Nucleus accumbens (tissue), 56 donors: ENCODE measurements at places on chromosomes 1 and 21.
A peak's percentile ranks its signal among the peaks of the same experiment; 100 is the strongest.

DNA sequence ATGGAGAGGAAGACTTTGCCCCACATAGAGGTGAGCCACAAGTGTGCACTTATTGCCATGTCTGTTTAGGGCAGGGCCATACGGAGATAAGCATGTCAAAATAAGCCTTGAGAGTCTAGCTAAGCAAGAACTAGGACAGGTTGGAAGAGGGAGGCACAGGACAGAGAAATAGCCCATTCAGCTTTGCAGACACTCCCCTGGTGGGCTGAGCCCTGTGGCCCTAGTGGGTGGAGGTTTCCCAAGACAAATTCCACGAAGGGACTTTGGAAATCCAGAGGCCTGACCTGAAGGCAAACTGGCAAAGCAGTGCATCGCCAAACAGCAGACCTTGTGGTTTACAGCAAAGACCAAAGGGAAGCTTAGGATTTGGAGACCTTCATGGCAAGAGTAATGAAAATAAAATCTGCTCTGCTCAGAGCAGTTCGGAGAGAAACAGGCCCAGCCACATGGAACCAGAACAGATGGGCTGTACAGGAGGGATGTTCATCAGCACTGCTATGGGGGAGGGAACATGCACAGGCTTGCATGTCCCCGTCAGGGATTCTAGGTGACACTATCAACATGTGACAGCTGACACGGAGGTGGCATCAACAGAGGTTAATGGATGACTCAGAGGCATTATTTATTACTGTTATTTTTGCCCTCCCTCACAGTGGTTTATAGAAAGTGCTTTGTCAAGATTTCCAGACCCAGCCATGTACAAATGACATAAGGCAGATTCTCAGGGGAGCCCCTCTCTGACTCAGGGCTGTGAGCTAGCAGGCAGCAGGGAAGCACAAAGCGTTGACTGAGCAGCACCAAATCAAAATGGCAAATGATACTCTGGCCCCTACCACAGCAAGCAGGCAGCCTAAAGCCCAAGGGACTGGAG lies 90.1 kb upstream of the IRF2BP2 start:
- no peak for DNase-seq

GRCh38 chr1:45170151-45170742 lies 36.2 kb downstream of the ZSWIM5 start:
- DNase-seq, result no peak

DNA sequence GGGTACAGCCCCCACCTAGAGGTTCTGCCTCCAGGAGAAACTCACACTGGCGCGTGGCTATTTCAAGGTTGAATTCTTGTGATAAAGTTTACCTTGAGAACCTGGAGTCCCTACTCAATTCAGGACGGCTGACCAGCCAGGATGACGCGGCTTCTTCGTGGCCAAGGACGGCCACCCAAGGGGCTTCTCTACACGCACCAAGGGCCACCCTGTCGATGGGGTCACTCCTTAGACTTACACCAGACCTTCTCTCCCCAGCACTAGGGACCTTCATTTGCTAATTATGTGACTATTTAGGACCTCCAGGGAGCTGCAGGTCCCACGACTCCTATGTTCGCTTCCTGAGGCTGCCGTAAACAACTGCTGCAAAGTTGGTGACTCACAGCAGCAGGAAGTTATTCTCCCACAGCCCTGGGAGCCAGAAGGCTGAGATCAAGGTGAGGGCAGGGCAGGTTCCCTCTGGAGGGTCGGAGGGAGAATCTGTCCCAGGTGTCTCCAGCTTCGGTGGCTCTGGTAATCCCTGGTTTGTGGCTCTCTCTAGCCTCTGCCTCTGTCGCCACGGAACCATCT lies 135.9 kb downstream of the NPHP4 start:
- no peak for DNase-seq

DNA sequence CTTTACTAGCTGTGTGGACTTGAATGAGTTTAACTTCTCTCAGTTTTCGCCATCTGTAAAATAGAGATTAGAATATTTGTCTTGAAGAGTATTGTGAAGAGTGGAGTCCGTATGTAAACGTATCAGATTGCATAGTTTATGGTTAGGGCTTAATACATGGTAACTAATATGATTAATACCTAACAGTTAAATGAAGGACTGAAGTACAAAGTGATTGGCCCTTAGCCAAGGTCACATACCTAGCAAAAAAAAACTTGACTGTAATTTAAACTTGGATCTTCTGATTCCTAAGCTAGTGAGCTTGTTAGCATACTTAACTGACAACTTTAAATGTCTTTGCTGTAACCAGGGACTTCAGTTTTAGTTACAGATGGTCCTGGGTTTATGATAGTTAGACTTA lies 1.9 kb downstream of the GIPC2 start:
- no peak for DNase-seq

DNA sequence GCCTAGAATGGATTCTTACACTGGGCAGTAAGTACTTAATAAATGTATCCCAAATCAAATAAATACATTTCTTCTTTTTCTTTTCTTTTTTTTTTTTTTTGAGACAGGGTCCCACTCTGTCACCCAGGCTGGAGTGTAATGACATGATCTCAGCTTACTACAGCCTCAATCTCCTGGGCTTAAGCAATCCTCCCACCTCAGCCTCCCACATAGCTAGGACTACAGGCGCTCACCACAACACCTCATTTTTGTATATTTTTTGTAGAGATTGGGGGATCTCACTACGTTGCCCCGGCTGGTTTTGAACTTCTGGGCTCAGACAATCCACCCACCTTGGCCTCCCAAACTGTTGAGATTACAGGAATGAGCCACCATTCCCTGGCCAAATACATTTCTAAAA lies 63.7 kb upstream of the LGALS8 start:
- DNase-seq, result no peak

DNA sequence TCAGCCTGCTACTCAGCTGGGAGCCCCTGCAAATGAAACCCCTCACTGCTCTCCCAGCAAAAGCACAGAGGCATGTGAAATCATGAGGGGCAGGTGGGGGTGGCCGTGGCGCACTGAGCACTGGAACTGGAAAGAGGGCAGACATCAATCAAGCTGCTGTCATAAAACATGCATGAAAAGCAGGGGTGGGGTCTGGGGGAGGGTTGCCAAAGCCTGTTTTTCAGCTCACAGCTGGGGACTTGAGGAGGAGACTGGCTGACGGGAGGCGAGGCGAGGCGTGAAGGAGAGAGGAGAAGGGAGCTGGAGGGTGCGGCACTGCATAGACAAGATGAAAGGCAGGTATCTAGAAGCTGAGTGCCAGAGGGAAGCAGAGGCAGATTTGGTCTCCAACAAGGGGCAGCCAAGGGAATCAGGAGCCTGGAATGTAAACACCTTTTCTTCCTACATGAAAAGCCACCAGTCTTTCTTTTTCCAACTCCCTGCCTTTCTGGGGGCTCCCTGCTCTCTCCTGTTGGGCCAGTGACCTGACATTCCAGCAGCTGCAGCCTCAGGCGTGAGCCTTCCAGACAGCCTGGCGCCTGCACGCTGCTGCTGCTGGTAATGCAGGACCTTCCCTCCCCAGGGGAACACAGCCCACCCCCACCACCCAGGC lies 87.0 kb downstream of the NMNAT2 start:
- DNase-seq, result peak; percentile 58

DNA sequence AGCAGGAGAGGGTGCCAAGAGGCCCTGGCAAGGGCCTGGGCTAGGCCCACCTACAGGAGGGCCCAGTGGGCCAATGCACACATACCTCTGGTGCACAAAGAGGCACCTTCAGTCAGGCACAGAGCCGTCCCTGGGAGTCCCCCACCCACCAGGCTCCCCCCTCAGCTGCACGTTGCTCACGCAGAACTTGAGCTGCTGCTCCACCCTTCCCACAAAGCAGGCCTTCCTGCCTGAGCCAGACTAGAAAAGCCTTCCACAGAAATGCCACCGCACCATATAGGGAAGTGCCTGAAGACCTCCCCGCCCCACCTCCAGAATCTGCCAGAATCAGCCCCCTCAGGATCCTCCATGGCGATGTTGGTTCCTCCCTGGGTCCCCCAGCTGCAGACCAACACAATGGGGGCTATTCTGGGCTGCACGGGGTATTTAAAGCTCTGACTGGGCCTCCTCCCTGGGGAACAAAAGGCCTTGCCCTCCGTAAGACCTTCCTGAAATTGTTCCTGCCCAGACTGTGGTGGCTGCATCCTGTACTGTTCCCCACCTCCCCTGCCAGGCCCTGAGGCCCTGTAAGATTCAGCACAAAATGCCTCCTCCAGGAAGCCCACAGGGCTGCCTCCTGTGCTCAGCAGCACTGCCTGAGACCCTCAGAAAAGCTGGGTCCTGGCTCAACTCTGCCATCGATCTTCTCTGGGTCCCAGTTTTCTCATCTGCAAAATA lies 27.2 kb downstream of the HSPG2 start:
- no peak for DNase-seq

GRCh38 chr1:75233302-75233929 lies 99.2 kb downstream of the LHX8 start:
- DNase-seq, result no peak

DNA sequence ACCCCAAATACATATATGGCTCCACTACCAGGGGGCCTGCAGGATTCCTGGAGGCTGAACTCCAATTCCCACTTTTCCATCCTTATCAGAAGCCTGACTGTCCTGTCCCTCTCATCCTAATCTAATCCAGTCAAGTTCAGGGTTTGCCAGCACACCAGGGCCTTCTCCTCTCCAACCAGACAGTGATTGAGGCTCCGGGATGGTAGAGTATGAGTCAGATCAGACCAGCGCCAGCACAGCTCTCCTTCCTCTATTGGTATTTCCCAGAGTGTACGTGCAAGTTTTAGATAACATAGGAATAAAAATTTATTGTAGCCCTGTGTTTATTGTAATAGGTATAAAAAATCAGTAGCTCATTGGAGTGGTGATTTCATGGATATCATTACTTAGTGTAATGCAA lies 24.5 kb upstream of the RCSD1 start:
- no peak for DNase-seq

DNA sequence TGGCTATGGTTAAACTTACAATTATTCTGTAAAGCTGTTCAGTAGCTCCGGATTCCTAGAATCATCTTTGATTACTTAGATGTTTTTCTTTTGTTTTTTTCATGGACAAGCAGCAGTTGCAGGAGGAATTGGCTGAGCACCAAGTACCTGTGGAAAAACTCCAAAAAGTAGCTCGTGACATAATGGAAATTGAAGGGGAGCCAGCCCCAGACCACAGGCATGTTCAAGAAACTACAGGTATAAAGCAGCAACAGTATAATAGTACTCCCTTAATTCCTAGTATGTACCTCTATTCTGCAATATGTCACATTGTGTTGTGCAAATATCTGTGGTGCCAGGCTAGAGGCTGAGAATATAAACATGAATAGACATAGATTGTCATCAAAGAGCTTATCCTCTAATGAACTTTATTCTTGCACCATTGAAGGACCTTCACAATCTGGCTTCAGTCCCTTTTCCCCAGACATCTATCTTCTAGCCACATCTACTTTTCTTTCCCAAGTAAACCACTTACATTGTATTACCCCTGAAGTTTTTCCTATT lies 132.3 kb upstream of the BMP8A start:
- DNase-seq, result no peak

DNA sequence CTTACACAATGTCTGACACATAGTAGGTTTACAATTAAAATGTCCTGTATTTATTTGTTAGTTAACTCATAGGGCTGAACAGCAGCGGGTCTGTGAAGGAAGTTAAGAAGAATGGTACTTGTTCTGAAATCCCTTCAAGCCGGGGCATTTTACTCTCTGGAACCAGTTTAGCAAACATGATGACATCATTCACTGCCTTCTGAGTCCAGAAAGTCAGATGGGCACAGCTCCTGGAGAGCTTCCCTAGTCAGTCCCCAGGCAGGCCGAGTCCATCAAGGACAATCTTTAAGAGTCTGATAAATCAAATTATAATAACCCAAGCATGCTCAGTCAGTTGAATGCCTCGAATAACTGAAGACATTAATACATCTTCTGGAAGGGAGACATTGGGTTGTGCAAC lies 125.4 kb upstream of the DAB1 start:
- no peak for DNase-seq

GRCh38 chr21:14479241-14479786 lies 66.8 kb downstream of the SAMSN1 start:
- no peak for DNase-seq

GRCh38 chr1:33185541-33185940 lies 3.7 kb upstream of the TRIM62 start:
- no peak for DNase-seq

GRCh38 chr1:33005117-33005837 lies 31.4 kb downstream of the AK2 start:
- no peak for DNase-seq

DNA sequence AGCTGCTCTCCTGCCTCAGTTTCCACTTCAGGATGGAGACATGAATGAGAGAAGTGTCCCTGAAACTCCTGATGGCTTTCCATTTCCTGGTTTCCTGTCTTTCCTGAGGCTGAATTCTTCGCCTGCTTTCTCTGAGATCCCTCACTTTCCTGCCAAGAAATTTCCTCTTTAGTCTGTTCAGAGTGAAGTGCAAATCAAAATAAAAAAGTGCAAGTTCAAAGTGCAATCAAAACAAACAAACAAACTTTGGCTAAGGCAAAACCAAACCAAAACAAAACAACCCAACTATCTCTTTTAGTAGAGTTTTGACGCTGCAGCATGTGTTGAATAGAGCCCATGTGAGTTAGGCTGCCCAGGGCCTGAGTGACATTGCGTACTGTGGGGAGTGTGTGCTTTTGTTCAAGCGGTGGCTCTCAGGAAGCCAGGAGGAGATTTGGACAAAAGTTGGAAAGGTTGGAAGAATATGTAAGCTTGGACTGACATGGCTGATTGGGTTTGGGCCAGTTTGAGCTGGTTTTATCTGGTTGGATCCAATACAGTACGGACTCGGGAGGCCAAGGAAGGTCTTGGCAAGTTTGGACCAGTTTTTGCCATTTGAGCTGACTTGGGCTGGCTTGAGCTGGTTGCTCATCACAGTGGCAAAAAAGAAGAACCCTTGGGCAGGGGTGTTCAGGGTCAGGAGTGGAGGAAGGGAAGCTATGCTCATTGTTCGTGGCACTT lies 61.1 kb upstream of the TINAGL1 start:
- no peak for DNase-seq

GRCh38 chr1:196366817-196367495 lies 241.3 kb downstream of the KCNT2 start:
- DNase-seq, result no peak

- DNase-seq, result no peak
These were observed 79.7 kb upstream of the CHODL start for GRCh38 chr21:18164933-18165332.

DNA sequence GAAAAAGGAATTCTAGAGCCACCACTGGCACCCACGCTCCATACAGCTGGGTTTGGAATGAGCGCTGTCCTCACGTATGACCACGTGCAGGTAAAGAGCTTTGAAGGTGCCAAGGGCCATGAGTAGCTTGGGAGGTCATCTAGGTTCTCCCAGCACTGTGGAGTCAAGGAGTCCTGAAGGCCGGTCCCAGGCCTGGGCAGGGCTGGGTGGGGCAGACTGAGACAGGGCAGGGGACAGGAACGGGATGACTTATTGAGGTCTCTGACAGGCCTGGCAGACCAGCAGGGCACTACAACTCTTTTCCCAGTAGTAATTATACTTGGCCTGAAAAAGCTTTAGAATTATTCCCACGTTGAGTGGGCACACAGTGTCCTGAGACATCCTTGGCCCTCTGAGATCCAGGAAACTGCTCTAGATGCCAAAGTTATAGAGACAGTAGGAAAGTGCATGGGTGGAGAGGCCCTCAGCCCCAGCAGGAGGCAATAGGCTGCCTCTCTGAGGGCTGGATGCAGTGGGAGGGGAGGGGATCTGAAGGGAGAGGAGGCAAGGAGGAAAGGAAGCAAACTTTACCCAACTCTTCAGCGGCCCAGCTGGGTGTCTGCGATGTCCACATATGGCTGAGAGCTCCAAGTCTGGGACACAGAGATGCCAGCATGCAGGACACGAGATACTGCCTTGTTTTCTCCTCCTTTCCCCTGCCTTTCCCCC lies 1.8 kb upstream of the CDA start:
- DNase-seq, result no peak
